ENCODE measurements at places on chromosomes 2 and 18.
A peak's percentile ranks its signal among the peaks of the same experiment; 100 is the strongest.

GRCh38 chr2:20232837-20233207, 7.9 kb upstream of the SDC1 start:
- DNase-seq: no peak

DNA sequence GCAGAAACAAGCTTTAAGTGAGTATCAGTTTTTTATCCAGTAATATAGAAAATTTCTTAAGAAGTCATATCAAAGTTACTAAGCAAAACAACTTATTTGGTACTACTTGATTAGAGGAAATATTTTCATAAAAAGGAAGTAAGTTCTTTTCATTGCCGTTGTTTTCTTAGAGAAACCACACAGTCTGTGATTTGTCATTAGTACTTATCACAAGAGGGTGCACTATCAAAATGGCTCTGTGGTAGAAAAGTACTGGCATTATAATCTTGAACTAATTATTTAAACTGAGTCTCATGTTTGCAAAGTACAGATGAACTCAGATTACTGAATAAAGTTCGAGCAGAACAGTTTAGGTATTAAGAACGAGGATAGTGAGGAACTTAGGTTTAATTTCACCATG, 93.4 kb downstream of the IKZF2 start:
- no peak for DNase-seq

DNA sequence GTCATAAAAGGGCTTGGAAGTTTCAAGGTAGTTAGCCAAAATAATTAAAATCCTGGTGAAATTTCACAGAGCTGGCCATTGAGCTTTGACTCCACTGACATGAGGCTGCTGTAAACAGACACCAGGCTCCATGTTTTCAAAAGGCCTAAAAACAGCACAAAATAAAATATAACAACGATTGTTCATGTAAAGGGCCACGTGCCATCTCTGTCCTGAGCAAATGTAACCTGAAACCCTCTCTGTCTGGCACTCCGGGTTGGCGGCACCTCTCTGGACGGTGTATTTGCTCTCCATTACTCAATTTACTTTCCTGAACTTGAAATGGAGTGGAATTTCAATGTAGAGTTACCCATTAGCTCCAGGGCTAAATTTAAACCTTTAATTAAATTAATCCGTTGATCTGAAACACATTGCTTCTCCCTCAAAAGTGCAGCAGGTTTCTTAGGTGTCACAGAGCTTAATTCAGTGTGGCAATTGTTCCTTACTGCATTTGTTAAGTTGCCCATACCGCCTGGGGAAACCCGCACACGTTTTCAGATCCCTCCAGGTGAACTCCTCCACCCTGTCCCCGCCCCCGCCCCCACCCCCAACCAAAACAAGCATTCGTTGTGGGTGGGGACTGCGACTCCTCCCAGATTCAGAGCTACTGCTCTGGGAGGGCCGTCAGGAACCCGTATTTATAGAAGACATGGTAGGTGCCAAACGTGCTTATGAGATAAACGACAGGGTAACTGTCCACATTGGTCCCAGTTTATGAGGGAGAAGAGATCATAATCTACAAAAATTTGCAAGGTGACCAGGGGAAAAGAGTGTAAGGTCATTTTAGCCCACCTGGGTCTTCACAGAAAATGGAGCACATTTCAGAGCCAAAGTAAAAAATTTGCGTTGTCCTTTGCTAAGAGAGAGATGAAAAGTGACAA, 1.2 kb upstream of the CABLES1 start:
- peak; percentile 73 for DNase-seq

GRCh38 chr2:27264753-27265535, 2.1 kb upstream of the SLC30A3 start:
- DNase-seq: peak; percentile 86
